Colonic mucosa (tissue), 4 donors: ENCODE measurements at places on chromosomes 1 and 21. TPM values are rescaled to one million over a fixed set of nuclear protein-coding genes. Genes with fewer than 3 reads are reported as not detected.

BCL2L15 gene
- 116 TPM for total RNA-seq

OR10Z1 gene
- not detected for total RNA-seq

MCOLN3 gene
- 1.1 TPM for total RNA-seq

KMO gene
- 0.80 TPM for total RNA-seq

CCDC30 gene
- 1.5 TPM for total RNA-seq

CD84 gene
- 1.3 TPM for total RNA-seq

UTP11 gene
- 18.4 TPM for total RNA-seq

DNA sequence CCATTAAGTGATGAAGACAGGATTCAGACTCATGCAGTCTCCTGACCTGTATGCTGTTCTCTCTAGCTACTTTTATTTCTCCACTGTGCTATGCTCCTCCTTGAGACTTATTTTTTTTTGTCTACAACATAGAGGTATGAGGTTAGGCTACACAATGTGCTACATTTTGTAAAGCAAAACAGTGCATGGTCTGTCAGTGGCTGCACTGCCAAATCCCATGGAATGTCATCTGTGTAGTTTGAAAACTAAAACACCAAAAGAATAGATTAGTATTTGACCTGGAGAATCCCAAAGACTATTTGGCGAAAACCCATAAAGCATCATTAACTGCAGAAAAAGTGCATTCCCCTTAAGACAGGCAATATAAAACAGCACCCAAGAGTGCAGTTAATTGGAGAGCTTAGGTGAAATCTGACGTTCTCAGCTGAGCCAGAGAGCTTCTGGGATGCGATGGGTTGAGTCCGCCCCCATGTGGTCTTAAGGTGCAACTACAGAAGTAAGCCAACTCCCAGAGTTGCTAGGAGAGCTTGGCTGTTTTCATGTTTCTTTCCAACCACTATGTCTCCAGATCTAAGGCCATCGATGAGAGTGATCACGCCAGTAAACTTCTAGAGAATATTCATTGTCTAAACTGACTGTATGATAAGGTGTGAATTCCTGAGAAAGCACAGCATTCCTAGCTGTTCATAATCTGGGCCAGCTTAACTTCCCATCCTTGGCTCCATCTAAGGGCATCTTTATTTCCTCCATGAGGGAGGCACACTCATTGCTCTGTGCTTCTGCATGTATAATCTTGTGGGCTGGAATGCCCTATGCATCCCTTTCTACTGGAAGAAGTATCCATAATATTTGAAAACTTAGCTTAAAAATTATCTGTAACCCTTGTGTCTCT lies 20.7 kb upstream of the CYP2J2 start:
- peak; percentile 63 for DNase-seq

- no peak for DNase-seq
Observed at GRCh38 chr1:220552672-220553260, 24.8 kb downstream of the MARK1 start.

GRCh38 chr1:66546047-66546810 lies 12.3 kb downstream of the SGIP1 start:
- DNase-seq: no peak

GRCh38 chr1:206633708-206634121 lies 1.6 kb upstream of the DYRK3 start:
- no peak for DNase-seq

DNA sequence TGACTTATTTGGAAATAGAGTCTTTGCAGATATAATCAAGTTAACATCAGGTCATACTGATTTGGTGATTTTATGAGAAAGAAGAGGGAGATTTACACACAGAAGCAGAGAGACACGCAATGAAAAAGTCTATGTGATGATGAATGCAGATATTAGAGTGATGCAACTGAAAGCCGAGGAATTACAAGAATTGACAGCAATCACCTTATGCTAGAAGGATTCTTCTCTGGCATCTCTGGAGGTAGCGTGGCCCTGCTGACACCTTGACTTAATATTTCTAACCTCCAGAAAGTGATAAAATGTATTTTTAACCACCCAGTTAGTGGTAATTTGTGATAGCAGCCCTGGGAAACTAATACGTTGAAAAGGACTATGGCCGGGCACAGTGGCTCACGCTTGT lies 14.2 kb upstream of the CFH start:
- DNase-seq: no peak

DNA sequence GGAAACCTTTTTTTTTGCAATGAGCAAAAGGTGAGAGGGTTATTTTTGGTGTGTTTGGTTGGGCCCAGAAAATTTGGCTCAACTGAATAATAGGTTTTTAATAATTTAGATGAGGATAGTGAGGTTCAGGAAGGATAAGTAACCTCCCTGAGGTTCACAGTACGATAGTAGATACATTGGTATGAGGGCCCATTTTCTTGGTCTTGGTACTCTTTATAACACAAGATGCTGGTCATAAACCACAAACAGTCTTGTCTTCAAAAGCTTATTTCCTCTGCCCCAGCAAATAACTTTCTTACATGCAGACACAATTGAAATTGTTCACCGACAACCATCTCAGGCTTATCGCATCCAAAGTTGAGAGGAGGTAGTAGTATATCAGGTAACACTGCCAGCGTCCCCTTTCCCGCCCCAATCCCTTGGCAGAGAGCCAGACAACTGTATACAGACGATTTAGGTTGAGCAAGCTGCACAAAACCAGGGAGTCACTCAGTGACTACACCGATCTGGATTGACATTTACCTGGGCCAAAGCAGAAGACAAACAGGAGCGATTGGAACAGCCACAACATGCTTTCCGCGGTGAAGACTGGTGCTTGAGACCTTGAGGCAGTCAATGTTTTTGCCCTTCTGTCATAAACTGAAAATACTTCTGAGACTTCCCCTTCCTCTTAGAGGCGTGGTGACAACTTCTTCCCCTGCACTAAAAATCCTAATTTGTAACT lies at the start of gene SLAMF6:
Gene SLAMF6, minus strand, starts transcription at position 634 of the 724 bp plus-strand sequence. Its CDS starts 63 bp downstream, at position 571.
- peak; percentile 64 for DNase-seq

GRCh38 chr1:221638595-221638994 lies 103.3 kb downstream of the DUSP10 start:
- no peak for DNase-seq

- no peak for DNase-seq
Observed at GRCh38 chr1:23163395-23163794, 5.3 kb downstream of the LUZP1 start.

DNA sequence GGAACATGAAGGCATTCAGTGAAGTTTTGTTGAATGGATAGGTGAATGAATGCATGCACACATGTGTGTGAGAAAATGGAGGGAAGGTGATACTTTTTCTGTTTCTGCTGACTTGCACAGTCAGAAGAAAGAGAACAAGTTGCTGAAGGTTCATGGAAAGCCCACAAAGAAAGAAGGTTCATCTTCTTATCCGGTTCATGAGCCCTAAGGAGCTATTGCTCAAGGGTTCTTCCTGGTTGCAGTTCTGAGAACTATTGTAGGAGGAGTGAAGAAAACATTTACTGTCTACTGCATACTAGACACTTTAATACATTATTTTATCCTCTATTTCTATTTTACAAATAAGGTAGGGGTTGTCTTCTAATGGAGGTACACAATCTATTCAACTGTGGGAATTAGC lies 13.4 kb upstream of the NIBAN1 start:
- no peak for DNase-seq

DNA sequence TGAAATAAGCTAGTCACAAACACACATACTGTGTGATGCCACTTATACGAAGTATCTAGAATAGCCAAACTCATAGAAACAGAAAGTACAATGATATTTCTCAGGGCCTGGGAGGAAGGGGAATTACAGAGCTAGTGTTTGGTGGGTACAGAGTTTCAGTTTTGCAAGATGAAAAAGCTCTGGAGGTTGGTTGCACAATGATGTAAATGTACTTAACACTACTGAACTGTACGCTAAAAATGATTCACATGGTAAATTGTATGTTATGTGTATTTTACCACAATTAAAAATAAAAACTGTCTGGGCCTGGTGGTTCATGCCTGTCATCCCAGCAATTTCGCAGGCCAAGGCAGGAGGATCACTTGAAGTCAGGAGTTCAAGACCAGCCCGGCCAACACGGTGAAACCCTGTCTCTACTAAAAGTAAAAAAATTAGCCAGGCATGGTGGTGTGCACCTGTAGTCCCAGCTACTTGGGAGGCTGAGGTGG lies 15.3 kb upstream of the FHAD1 start:
- no peak for DNase-seq

- no peak for DNase-seq
Observed at GRCh38 chr1:204626381-204626780, 59.2 kb downstream of the LRRN2 start.
